Activated T-cell treated with anti-CD3 and anti-CD28 coated beads for 4 hours (primary cell): ENCODE measurements at places on chromosomes 7 and 10.

DNA sequence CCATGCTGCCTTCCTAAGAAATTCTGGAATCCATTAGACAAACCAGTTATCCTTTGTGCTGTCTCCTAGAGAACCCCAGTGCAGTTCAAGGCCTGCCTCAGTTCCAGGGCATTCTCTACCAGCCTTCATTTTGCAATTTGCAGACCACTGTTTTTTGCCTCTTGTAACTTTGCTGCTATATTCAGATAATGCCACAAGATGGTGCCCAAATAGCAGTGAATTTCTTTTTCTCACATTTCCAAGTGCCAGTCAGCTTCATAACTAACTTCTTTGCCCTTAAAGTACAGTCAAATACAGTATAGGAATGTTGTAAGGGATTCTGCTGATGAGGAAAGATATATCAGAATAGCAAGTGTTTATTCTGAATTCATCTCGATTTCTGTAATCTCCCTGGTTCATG, 25.2 kb downstream of the LOXL4 start:
- no peak for DNase-seq

GRCh38 chr7:94444813-94445212, 50.1 kb downstream of the COL1A2 start:
- no peak for DNase-seq

GRCh38 chr10:17396004-17396403, 58.4 kb downstream of the ST8SIA6 start:
- no peak for DNase-seq

GRCh38 chr7:105389088-105389650, 448 bp upstream of the SRPK2 start:
- DNase-seq: no peak

DNA sequence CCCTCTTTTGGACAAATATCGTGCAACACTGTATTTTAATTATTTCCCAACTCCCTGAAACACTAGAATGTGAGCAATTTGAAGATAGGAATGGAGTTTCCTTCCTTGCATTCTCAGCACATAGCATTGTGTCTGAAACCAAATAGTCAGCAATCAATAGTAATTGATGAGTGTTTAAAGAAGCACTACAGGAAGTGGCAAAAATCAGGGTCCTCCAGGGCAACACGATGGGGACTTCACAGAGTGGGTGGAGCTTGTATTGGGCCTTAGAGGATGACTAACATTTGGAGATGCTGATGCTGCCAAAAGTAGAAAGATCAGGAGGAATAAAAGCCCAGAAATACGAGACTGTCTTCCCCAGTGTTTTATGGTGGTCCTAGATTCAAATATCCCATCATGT, 94.9 kb downstream of the NPSR1 start:
- DNase-seq: no peak

GRCh38 chr7:82362129-82362706, 81.4 kb downstream of the CACNA2D1 start:
- DNase-seq: no peak

DNA sequence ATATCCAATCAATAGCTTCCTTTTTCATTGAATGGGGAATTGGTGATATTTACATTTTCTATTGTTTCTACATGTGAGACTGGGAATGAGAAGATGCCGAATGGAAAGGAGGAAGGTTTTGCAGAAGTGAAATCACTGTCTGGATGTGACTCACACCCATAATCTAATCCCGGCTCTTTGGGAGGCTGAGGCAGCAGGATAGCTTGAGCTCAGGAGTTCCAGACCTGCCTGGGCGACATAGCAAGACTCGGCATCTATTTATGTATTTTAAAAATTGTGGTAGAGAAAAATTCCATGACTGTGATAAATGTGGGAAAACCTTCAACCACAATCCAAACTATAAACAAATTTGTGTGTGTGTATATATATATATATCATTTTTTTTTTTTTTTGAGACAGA, 10.9 kb upstream of the FIS1 start:
- no peak for DNase-seq

DNA sequence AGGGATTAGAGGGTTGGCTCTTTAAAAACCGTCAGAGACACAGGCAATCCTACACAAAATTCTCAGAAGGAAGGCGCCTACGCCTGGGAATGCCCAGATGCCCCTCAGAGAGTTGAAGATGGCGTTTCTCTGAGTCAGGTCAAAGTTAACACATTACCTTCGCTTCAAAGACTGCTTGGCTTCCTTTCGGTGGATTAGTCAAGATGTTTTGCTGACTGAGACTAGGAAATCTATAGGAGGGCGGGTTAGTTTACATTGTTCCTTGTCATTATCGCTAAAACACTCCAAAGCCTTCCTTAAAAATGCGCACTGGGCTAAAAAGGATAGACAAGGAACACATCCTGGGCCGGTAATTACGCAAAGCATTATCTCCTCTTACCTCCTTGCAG, 995 bp upstream of the CFTR start:
- no peak for DNase-seq

DNA sequence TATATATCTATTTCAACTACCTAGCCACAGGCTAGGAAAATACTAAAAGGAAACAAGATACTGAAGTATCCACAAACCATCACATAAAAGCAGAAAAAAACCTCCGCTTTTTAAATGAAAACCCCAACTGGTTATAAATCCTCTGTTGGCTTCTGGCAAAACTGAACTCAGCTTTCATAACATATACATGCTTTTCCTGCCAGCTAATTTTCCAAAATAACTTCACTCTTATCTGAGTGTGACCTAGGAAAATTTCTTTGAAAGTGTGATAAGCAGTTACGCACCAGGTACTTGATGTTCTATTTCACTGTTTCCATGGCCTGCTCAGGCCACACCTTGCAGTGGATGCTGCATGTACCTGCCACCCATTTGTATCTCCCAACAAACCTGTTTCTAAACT, 11.8 kb downstream of the FAM3C start:
- no peak for DNase-seq

- peak; percentile 11 for DNase-seq
Measured at GRCh38 chr7:23680414-23681405, 711 bp downstream of the FAM221A start.

DNA sequence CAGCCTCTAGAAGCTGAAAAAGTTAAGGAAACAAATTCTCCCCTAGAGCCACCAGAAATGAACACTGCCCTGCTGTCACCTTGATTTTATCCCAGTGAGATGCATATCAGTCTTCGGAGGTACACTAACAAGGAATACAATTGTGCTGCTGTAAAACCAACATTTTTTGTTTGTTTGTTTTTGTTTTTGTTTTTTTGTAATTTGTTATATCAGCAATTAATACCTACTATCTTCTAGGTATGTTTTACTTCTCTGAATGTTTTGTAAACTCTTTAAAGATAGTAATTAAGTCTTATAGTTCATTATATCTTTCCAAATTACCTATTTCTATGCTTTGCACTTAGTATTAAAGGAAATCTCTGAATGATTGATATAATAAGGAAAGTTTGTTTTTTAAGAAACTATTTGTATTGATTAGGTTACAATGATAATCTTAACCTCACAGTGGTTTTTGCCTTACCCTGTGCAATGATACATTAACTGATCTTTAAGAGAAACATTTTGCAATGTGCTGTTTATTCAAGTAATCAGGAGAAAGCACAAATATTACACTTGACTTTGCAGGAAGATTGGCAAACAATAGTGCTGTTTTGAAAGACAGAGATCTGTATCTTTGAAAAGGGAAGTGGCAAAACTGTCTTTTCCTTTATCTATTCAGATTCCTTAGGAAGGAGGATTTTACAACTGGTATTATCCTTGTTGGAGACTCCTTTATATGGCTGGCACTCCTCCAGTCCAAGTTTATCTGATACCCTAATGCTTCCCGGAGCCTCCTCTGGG, 11.3 kb upstream of the HGF start:
- DNase-seq: no peak

GRCh38 chr7:131235489-131236317, 92.0 kb upstream of the MKLN1 start:
- peak; percentile 74 for DNase-seq

- no peak for DNase-seq
Measured at GRCh38 chr10:100173035-100173434, 12.8 kb downstream of the ERLIN1 start.

DNA sequence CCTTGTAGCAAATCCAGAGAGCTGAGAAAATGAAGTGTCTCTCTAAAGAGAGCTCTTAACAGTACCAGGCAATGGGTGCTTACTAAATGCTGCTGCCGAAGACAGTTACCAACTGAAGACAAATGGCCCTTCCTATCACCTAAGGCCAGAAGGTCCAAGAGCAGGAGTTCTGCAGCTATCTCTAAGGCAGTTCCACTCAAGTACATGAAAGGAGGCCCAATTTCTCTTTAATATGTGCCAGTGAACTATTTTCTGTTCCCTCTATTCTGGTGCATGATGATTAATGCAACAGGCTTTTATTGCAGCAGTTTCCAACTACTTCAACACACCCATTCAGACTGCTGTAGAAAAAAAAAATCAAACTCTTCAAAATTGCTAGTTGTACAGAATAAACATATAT, 122.5 kb downstream of the SLC25A13 start:
- no peak for DNase-seq

- peak; percentile 23 for DNase-seq
Measured at GRCh38 chr7:35725280-35725680, 30.3 kb upstream of the HERPUD2 start.

GRCh38 chr7:136878878-136879277, 10.4 kb downstream of the CHRM2 start:
- DNase-seq: no peak

- DNase-seq: no peak
Measured at GRCh38 chr10:27671821-27672220, 73.8 kb downstream of the MKX start.

- DNase-seq: no peak
Measured at GRCh38 chr7:108239501-108240225, 109.5 kb upstream of the LAMB4 start.

- DNase-seq: no peak
Measured at GRCh38 chr7:73865738-73866445, 4.9 kb downstream of the TMEM270 start.

- no peak for DNase-seq
Measured at GRCh38 chr7:47982610-47983009, 3.2 kb upstream of the HUS1 start.

- no peak for DNase-seq
Measured at GRCh38 chr7:148478551-148478950, 112.0 kb upstream of the C7orf33 start.

DNA sequence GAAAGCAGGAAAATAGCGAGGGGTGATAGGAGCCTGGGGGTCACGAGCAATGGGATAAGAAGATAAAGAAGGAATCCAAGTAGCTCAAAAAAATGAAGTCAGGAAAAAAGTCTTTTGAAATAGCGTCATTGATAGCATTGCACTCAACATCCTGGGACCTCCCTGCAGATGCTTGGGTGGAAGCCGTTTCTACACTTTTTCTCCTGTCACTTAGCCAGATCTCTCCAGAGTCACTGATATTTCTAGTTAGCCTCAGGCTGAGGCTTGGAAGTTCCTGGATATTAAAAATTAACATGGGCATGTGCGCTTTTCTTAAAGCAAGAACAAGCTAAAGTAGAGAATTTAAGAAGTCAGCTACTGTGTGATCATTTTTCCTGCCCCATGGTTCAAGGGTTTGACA, 39.5 kb upstream of the CHST15 start:
- no peak for DNase-seq

- DNase-seq: no peak
Measured at GRCh38 chr7:89809291-89809690, 345.0 kb upstream of the STEAP1 start.

GRCh38 chr10:71750124-71750841, 23.0 kb downstream of the VSIR start:
- DNase-seq: no peak

GRCh38 chr10:12965571-12965970, 35.9 kb downstream of the CCDC3 start:
- no peak for DNase-seq

DNA sequence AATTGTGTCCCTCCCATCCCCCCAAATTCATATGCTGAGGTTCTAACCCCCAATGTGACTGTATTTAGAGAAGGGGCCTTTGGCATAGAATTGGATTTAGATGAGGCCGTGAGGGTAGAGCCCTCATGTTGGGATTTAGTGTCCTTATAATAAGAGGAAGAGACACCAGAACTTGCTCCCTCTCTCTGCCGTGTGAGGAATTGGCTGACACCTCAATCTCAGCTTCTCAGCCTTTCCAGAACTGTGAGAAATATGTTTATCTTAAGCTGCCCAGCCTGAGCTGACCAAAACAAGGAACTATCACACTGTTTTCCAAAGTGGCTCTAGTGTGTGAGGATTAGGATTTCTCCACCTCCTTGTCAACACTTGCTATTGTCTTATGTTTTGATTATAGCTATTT, 400.0 kb upstream of the FZD8 start:
- DNase-seq: no peak

DNA sequence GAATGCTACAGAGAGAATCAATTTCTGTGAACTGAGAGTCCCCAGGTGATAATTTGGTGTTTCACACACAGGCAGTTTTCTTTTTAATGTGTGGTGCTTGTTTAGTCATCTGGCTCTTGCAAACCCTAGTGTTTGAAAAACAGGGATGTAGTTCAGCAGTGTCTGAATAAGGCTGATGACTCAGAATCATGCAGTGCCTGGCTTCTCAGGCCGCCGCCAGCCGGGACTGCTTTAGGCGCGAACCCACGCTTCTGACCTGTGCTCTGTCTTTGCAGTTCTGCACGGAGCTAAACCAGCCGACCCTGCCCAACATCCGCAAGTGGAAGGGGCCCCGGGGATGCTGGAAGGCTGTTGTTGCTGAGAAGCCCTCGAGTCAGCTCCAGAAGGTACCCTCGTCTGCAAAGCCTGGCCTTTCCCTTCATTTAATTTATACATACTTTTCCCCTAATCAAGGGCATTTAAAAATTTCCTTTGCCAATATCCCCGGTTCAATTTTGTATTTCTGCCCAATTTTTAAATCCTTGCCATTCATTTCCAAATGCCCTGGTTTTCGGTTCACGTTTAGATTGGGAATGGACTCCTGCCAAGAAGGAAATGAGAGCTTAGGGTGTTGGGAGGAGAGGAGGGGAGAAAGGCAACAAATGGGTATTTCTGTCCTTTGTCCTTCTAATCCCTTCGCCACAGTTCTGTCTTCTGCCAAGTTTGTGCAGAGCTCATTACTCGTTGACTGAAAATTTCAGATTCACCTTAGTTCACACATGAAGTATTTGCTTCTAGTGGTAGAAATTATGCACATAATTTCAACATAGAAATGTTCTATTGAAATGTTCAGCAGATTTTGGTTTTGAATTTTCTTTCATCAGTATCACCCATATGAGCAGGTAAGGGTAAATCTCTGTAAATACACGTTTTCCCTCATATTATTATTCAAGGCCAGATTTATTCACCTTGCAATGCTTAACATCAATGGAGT, 108.5 kb upstream of the ANLN start:
- no peak for DNase-seq

GRCh38 chr7:85833066-85833465, 646.2 kb upstream of the SEMA3D start:
- no peak for DNase-seq
